ENCODE measurements at places on chromosomes 2 and 18.
A peak's percentile ranks its signal among the peaks of the same experiment; 100 is the strongest.

DNA sequence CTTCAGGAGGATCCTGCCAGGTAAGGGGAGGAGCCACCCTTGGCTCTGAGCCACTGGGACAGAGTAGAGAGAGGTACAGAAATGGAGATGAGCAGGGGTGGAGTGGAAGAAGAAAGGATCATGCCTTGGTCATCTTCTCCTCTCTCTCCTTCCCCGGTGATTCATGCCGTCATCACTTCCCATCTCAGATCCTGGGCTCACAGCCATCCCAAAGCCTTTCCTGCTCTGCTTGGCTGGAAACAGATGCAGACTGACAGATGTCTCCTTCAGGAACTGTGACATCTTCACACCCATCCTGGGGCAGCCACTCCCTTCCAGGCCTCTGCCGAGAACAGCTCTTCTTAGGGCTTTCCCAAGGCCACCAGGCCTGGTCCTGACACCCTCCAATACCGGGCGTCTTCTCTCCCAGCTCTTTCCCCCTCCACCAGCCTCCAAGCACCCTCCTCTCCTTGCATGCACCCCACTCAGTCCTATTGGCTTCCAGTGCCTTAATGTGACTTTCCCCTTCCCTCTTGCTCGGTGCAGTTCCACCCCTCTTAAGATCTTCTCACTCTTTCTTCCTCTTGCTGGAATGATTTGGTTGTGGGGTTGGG lies 58.3 kb upstream of the TNP1 start:
- peak; percentile 52 for DNase-seq

- peak; percentile 55 for DNase-seq
These were observed 3.3 kb downstream of the MYCN start for GRCh38 chr2:15943378-15944280.

GRCh38 chr2:241505086-241505780 lies 3.2 kb downstream of the STK25 start:
- no peak for DNase-seq

GRCh38 chr2:186991766-186992417 lies 142.9 kb upstream of the ZSWIM2 start:
- DNase-seq: no peak

DNA sequence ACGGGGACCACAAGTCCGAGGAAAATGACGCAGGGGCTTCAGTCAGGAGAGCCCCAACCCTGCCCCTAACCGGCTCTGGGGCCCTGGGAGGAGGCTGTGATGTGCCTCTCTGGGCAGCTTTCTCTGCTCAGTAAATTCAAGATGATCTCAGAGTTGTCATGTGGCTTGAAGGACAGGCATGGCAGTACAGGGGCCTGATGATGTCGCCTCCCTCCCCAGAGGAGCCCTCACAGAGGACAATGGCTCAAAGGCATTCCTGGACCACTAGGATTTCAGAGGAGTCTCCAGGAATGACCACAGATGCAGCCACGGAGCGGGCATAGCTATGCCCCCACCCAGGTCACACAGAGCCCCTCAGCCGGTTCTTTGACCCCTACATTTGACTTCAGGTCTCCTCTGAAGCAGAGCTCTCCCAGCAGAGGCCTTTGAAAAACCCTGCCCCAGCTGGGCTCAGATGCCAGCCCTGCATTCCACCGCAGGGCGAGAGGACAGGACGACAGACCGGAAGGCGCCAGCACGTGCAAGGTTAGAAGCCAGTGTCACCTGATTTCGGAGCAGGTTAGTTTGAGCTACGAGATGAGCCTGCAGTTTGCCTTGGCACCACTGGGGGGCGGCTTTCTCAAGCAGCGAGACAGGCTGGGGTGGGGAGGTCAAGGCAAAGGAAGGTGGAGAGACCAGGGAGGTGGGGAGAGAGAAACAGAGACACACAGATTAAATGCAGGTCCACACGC lies 39.2 kb downstream of the BIN1 start:
- peak; percentile 79 for DNase-seq

DNA sequence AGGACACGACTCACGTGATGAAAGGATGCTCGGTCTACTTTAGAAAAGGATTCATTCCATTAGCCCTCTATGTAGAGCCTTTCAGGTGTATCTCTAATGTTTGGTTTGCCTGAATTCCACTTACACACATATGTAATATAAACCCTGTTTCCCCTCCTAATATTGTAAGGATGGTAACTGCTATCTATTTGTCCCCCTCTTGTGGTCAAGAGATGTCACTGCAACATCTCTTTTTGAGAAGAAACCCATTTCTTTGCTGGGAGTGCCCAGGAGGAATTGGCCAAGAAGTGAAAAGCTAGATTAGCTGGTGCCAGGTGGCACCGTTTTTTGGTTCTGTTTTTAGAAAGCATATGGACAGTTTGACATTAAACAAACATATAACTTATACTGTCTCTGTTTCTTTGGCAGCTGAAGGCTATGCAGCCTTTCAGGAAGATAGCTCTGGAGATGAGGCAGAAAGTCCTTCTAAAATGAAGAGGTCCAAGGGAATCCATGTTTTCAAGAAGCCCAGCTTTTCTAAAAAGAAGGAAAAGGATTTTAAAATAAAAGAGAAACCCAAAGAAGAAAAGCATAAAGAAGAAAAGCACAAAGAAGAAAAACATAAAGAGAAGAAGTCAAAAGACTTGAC lies 41.2 kb downstream of the RALBP1 start:
- peak; percentile 59 for DNase-seq

DNA sequence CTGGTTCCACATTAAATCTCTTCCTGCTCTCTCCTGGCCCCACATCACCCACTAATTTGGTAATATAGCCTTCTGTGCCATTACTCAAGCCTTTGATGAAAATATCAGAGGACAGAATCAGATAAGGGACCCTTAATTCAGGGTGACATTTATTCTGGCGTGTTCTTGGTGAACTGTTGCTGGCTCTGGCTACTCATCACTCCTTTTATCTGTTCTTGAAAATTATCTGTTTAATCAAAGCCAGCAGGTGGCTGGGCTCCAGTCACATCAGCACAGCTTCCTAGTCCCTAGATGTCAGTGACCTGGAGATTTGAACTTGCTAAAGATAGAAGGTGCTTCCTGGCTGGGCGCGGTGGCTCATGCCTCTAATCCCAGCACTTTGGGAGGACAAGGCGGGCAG lies 26.9 kb upstream of the SLC35F6 start:
- no peak for DNase-seq

DNA sequence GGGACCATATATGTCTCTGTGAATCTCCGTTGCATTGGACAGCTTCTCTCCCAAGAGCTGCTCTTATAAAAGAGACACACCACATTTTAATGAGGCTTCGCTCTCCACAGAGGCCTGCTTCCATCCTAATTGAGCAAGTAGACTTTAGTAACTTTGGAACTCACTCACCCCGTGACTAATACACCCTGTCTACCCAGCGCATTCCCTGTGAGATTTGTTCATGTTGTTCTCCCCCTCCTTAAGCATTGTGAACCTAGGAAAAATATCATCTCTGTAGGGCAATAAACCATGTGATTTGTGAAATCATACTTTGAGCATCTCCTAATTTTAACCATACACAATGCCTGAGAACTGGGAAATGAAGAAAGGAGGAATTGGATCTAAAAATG lies 56.9 kb downstream of the MCFD2 start:
- peak; percentile 73 for DNase-seq

DNA sequence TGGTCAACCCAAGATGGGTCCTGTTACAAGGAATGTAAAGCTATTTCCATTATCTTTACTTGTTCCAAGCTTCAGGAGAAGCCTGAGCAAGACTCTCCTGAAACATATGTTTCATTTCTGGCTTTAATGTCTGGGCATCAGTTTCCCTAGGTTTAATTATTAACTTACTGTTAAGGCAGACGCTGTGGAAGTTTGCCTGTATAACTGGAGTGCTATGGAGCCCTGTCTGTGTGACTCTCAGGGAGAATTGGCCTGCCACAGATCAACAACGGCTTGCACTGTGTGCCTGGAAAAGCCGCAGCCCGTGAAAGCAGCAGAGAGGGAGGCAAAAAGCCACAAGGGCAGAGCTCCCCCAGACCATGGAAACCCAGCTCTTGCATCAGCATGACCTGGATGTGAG lies 22.1 kb upstream of the LONRF2 start:
- DNase-seq: no peak

- DNase-seq: no peak
These were observed 164.2 kb downstream of the CDH20 start for GRCh38 chr18:61497422-61497821.

DNA sequence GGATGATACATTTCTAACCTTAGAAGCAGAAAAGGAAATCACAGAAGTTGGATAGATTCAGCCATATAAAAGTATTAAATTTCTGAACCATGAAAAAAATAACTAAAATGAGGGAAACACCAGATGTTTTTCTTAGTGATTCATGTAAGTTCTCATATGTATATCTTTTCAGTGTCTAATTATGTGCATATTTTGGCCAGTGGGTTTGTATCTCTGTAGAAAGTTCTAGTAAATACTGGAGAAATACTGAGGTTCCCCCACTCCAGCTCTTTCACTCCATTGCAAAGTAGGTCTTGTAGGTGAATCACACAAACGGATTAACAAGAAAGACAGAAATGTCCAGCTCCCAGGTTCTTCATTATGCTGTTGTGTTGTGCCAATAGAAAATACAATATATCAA lies 222.3 kb downstream of the NEDD4L start:
- DNase-seq: no peak

DNA sequence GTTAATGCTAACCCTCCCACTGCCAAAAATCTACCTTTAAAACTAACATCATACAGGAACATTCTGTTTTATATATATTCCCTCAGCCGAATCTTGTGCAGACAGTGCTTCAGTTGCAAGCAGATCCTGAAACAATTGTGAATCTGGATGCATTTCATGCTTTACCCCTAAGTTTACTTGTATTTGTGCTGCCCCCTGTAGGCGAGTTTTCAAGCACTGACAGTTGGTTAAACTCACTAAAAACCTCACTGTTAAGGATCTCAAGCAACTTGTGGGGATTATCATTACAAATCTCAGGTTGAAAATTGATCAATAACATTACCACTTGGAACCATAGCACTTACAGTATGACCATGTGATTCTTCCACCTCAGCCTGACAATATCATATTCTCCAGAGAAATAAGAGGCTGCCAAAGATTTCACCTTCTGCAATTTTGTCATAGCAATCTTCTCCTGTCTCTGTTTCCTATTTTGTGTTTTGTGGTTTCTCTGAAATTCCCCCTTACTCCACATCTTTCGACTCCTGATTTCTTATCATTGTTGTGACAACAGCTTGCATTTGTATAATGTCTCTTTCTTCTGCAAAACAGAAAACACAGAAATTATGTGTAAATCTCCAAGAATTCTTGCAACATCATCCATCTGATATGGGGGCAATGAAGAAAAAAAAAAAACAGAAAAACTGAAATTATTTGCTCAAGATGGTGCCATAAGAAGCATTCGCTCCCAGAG lies 354.6 kb upstream of the SETBP1 start:
- peak; percentile 71 for DNase-seq

GRCh38 chr2:241036964-241037421 lies 38.6 kb downstream of the SNED1 start:
- DNase-seq: no peak

DNA sequence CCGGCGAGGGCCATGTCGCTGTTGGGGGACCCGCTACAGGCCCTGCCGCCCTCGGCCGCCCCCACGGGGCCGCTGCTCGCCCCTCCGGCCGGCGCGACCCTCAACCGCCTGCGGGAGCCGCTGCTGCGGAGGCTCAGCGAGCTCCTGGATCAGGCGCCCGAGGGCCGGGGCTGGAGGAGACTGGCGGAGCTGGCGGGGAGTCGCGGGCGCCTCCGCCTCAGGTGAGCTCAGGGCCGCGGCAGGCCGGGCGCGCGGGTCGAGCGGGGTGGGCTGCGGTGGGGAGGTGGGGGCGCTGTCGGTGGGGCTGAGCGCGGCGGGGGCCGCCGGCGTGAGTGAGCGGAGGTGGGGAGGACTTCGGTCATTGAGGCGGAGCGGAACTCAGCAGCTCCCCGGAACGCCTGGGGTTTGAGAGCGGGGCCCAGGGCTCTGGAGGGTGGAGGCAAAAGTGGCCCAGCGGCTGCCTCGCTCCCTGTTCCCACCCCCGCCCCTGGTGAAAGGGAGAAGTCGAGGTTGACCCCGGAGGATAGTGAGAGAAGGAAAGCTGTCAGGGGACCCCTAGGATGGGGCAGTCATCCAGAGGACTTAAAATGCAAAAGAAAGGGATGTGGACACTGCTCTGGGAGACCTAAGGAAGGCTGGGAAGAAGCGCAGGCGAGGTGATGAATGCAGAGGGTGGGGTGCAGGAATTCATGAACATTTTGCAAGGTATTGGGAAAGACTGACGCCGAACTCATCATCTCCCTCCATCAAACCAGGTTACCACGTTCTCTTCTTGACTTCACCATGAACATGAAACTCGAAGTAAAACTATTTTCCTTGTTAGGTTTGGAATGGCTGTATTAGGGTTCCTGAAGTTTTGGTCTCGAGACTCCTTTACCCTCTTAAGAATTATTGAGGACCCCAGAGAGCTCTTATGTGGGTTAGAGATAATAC lies 633 bp downstream of the MALT1 start:
- DNase-seq: no peak

- no peak for DNase-seq
These were observed 274.4 kb downstream of the LRRTM1 start for GRCh38 chr2:80030135-80030534.

DNA sequence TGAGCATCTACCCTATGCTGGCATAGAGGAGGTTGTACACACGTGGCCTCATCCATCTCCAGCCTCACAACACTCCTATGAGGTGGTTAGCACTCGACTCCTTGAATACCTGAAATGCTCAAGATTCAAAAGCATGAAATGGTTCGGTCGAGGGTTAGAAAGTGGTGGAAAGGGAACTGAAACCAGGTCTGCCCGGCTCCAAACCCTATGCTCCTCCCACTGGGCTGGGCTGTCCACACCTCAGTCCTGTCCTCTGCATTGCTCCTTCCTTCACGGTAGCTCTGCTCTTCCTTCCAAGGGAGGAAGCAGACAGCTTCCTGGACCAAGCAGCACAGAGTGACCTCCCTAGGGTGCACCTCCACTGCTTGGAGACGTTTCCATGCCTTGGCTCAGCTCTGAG lies 565.2 kb upstream of the ID2 start:
- no peak for DNase-seq

GRCh38 chr2:219521066-219521880 lies 7.0 kb downstream of the ASIC4 start:
- DNase-seq: peak; percentile 80

- DNase-seq: no peak
These were observed 198.3 kb downstream of the INO80D start for GRCh38 chr2:205887637-205888036.

DNA sequence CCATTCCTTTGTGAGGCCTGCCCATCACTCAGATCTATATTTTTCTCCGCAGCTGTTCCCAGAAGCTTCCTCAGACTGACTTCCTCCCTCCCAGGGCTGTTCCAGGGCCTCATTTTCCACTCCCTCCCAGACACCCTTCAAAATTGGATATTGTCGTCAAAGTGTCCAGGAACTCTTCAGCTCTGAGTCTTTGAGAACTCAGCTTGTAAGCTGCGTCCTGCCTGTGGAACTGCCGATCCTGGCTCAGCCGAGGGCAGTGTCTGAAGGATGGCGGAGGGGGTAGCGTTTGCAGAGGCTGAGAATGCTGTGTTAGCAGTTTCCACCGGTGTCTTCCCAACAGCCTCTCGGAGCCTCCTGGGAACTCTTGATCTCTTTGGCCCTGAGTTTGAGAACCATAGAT lies 27.1 kb downstream of the NCK2 start:
- no peak for DNase-seq

GRCh38 chr2:135099802-135100483 lies 47.9 kb downstream of the RAB3GAP1 start:
- DNase-seq: no peak

Data from astrocyte of the hippocampus (primary cell).